ENCODE measurements at places on chromosomes 4 and X.

- no peak for DNase-seq
Measured at GRCh38 chrX:16465081-16465876, 184.7 kb upstream of the S100G start.

- no peak for DNase-seq
Measured at GRCh38 chr4:10816571-10816970, 132.0 kb upstream of the CLNK start.

GRCh38 chr4:125642645-125643044 is 327.9 kb downstream of the FAT4 start:
- no peak for DNase-seq

- no peak for DNase-seq
Measured at GRCh38 chr4:182925855-182926254, 8.7 kb upstream of the DCTD start.

- DNase-seq, result no peak
Measured at GRCh38 chr4:120053911-120054310, 12.7 kb downstream of the MAD2L1 start.

GRCh38 chr4:151833174-151833573 is 72.4 kb upstream of the GATB start:
- no peak for DNase-seq

All from T-helper 2 cell (primary cell).